ENCODE measurements at places on chromosomes 2 and 18.

DNA sequence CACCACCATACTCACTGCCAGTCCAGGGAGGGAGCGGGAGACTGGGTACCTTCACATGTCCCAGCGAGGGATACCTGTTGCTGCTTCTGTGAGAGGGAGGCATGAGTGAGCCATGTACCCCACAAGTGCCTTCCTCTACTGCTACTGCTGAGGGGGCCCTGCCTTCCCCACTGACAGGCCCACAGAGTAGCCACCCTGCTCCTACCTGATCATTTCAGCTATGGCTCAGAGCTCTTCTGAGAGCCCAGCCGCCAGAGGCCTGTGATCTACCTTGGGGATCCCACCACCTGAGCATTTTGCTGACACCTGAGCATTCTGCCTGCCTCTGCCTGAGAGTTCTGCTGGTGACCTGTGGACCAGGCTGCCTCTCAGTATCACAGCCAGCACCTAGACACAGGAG is 137.6 kb downstream of the FSIP2 start:
- DNase-seq, result no peak

- DNase-seq, result no peak
These were observed 414.1 kb upstream of the ID2 start for GRCh38 chr2:8267721-8268120.

DNA sequence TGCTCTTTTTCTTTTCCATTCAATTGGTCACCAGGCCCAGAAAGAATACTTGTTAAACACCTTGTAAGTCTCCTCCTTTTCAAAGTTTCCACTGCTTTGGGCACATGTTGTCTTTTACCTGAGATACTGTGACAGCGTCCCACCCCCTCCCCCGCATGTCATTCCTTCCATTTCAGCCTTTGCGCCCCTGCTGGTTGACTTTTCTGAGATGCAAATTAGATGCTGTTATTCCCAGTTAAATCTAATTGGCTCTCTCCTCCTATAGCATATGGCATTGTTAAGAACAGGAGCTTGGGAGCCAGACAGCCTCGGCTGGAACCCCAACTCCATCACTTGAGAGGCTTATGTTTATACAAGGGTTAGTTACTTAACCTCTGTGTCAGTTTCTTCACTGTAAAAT is 80.3 kb upstream of the GAREM1 start:
- no peak for DNase-seq

GRCh38 chr2:218998414-218999002 is 5.3 kb upstream of the CRYBA2 start:
- DNase-seq, result no peak

- no peak for DNase-seq
These were observed 10.0 kb downstream of the XRCC5 start for GRCh38 chr2:216119146-216119545.

DNA sequence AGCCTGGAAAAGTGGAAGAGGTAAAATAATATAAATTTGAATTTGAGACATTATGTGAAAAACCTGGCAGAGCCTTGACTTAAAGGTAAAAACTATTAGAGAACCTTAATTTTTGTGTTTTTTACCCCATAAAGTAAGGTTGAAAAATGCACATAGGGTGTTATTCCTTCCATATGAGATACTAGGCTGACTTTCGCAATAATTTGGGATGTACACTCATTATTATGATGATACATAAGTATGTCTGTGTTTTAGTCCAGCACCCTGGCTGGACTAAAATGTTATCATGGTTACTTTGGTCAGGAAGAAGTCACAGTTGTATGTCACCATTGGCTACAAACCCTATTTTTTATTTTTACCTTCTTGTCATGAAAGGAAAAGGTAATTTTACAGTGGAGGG is 19.8 kb downstream of the NEMP2 start:
- DNase-seq, result no peak

Data from MV-4-11 (cell line).